ENCODE measurements at places on chromosomes 1 and 21. TPM values are rescaled to one million over a fixed set of nuclear protein-coding genes. Genes with fewer than 3 reads are reported as not detected.

DNA sequence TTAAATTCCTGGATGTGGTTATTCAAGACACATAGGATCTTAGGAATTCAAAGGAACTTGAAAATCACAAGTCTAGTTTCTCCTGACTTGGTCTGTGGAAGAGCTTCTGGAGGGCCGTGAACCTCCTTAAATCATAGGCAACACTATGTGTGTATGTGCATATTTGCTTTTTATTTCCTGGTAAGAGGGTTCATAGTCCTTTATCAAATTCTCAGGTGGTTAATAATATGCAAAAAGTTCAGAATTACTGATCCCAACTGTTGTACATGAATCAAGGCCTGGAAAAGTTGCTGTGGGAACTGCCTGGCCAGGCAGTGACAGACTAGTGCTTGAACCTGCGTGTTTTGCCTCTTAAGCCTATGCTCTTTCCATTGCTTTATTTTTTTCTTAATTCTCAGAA is 12.9 kb downstream of the MTR start:
- no peak for DNase-seq

GRCh38 chr1:246695136-246695535 is 29.1 kb upstream of the SCCPDH start:
- no peak for DNase-seq

DNA sequence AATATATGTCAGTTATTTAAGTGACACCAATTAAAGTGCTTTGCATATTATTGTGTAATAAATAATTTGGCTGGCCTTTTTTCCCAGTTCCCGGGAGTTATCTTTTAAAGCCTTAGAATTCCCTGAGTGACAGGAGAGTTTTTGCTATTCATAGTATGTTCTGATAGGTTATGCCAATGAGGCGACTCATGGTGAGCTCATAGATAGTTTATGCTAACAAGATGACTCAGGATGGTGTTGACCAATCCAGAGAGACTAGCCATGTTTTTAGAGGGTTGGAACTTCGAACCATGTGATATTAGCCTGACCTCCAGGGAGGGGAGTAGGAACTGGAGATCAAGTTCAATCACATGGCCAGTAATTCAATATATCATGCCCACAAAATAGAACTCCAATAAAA is 310.8 kb downstream of the USP25 start:
- DNase-seq, result no peak

The OR2AJ1 gene
- polyA plus RNA-seq, result not detected

All from kidney (tissue), 22 donors.